ENCODE measurements at places on chromosomes 4 and X.

DNA sequence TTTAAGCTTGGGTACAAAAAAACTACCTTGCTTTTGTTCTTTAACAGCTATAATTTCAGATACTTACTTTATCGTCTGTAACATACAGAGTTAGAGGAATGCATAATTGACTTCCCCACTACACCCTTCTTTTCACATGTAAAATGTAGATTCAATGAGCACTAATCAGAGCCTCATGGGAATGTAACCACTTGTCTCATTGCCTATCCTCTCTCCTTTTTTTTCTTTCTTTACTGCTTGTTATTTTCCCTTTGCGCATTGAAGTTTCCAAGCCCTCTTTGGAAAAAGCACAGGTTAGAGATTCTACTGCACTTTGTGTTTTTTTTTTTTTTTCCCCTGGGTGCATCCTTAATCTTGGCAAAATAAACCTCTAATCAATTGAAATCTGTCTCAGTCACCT is 965.1 kb upstream of the PABPC4L start:
- DNase-seq: no peak

DNA sequence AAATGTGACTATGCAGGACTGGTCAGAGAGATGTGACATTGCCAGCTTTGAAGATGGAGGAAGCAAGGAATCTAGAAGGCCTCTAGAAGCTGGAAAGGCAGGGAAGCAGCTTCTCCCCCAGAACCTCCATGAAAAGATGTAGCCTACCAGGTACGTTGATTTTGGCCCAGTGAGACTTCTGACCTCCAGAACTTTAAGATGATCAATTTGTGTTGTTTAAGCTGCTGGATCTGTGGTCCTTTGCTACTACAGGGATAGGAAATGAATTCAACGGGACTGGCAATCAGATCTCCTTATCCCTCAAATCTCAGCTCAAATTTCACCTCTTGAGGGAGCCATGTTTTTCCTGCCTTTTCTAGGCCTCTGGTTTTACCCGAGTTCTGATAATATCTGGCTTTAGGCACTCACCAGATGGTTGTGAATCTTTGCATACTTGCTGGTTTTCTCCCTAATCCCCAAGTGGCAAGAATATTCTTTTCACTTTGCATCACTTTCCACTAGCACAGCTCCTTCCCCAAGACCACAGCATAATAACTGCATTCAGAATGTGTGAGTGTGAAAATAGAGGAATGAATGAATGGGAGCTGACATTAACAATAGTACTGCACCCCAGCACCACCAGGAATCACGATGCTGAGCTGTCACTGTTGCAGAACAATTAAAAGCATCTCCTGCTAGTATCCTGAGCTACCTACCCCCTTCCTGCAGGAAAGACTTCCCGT is 25.5 kb upstream of the TMSB4X start:
- peak; percentile 84 for DNase-seq

DNA sequence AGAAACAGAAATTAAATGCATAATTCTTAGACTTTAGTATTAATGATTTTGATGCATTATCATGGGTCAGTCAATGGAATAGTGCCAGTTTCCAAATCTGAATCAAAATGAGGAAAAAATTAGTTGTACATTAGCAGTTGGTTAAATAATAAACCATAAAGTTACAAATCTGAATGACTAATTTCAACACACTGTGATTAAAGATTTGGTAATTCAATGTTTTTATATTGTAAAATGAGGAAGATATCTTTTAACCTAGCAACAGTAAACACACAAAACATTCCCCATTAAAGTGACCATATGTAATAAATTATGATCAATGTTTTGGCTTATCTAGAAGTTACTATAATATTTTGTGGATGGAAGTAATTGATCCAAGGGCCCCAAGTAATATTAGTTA is 1.6 kb downstream of the FBXO8 start:
- no peak for DNase-seq

DNA sequence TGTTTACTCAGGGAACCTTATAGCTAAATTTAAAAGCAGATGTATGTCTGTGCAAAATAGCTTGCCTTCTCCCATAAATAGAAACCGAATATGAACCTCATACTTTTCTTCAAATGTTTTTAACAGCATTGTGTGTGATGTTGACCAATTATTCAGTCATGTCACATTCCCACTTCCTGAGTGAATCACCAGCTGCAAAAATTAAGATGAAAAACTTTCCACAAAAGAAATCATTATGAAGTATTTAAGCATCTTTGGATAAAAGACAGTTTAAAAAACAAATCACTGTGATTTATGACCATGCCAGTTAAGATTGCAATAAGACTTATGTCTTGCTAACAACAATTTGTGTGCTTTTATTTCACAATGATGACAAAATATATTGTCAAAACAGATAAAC is 220.1 kb downstream of the PDGFC start:
- peak; percentile 64 for DNase-seq

DNA sequence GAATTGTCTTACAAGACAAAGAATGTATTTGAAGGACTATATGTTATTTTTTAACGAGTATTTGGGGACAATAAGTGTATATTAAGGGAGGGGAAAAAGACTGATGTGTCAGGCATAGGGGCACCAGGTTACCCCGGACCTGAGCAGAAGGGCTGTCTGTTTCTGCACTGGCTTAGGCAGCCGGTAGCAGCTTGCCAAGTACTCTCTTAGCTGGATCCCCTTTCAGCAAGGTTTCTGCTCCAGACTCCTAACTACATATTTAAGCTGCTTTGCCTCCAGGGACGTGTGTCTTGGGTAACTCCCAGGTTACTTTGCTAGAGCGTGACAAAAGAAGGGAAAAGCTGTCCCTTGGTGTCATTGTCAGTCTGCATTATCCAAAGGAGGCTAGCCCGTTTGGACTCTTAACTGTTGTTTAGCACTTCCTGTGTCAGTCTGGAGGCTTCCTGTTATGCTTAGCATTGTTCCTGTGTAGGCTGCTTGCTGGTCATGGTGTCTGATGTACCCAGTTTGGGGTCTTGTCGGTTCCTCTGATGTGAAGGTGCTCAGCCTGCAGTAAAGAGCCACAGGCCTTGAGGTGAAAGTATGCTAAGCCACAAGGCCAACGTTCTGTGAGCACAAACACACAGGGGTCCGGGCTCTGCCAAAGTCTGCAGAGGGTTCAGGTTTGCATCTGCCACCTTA is 11.6 kb downstream of the CXCR3 start:
- no peak for DNase-seq

- peak; percentile 52 for DNase-seq
Measured at GRCh38 chr4:180449395-180449956, 1793.7 kb upstream of the TENM3 start.

DNA sequence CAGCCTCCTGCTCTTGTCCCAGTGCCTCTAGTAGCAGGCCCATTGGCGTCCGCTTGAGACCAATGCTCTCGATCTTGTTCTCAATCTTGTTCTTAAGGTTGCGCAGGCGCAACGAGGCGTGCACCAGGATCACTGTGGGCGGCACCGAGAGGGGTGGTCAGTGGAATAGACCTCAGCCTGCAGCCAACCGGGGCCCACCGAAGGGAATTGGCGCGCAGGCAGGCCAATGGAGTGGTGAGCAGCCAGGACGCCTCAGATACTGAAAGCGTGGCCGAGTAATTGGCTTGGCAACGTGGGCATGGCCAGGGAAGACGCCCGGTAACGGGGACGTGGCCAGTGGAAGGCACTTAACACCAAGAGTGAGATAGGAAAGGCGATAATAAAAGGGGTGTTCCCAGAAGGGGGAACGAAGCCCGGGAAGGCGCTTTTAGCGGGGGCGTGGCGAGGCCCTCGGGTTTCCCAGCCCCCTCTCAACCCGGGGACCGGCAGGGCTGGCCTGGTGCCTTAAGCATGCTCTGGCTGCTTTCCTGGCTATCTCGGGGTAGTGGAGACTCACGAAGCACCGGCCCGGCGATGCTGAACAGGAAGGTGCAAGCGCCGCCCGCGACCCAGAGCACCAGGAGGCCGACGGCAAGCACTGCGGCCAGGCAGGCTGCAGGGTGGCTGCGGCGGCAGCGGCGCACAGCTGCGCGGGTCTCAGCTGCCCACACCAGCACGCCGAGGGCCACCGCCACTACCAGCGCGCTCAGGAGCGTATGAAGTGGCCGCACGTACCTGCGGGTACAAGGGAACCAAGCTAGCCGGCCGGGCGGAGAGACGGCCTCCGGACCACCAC is 1.7 kb downstream of the PRAF2 start:
- peak; percentile 44 for DNase-seq

DNA sequence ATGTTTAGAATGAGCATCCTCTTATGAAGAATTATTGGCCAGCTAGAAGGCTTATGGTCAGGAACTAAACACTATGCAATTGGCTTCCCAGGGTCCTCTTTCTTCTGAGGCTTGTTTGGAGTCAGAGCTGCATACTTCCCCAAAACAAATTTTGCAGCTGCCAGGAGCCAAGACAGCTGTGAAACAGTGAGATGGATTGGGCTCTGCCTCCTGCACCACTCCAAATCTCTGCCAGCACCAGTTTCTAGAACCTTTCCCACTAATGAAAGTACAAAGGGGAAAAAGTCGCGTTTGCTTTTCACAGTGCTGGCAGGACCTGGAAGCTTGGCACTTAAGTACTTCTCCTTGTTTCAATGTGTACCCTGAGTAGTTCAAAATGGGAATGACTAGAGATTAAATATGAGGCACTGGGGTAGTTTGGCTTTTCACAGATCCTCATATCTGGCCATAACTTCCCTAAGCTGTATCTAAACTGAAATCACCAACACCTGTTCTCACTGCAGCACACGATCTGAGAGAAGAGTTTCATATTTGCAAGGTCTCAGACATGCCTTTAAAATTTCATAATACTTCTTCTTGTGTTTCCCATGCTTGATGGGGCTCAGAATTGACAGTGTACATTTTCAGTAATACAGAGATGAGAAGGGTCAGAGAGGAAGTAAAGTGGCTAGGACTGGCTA is 20.7 kb upstream of the AR start:
- no peak for DNase-seq

- DNase-seq: peak; percentile 58
Measured at GRCh38 chr4:102449751-102450352, 51.3 kb upstream of the NFKB1 start.

DNA sequence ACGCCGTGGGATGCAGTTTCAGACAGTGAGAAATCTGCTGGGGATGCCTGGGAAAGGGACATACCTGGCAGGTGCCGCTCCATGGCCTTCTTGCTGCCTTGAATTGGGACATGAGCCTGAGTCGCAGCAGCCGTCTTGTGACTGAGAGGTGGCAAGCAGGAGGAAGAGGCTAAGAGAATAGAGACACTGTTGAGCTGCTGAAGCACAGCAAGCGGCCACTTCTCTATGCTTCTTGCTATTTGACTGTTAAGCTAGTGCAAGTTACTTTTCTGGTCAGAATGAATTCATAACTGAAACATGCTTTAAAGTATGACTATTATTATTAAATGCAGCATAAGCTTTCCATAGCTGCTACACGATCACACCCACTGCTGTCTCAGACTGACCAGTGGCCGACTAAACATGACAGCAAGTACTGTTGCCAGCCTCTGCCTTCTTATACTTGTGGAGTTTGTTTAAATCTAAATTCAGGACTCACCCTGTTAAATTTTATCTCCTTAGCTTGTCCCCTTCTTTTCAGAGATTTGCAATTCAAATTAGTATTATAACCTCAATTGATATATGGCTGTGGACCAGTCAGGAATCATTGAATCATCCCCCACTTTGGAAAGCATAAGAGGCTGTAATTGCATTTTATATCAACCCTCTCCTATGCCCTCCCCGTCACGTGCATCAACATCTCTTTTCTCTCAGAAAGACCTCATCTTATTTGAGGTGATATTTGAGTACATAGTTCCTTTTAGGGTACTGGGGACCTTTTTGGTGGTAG is 24.8 kb upstream of the ACSL1 start:
- no peak for DNase-seq

DNA sequence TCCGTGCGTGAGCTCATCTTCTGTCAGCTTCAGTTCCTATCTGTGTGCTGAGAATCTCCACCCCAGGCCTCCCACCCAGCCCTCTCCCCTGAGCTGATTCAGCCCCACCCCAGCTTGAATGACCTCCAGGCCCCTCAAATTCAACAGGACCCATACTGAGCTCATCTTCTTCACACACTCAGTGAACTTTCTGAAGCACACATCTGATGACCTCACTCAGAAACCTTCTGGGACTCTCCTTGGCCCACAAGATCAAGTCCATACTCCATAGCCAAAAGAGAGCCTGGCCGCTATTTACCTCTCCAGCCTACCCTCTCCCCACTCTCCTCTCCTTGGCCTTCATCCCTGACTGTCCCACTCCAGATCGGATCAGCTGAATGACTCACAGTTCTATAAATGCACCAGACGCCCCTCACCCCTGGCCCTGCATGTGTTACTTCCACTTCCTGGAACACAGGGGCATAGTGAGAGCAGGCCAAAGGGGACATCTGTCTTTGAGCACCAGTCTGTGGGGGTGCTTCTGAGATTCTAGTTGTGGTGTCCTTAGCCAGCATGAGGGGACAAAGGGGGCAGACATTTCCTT is 62.5 kb downstream of the PJA1 start:
- no peak for DNase-seq

- no peak for DNase-seq
Measured at GRCh38 chr4:8114456-8115202, 44.0 kb downstream of the ABLIM2 start.

DNA sequence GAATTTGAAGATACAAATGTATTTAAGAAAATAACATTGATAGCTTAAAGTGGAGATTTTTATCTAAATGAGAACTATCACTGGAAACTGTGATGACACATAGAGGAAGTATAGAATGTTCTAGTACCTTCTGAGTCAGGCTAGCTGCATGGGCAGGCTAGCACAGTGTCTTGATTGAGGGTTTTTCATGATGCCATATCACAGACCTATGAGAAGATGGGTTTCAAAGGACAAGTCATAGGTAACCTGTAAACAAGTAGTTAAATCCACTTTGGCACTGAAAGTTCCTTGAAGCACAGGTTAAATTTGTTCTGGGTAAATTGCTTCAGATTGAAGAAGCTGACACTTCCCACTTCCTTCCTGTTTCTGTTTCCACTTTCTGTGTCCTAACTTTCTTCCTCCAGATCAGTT is 48.2 kb upstream of the CDKN2AIP start:
- DNase-seq: no peak

GRCh38 chr4:119038116-119038841 is 97.4 kb upstream of the MYOZ2 start:
- DNase-seq: peak; percentile 72

- DNase-seq: no peak
Measured at GRCh38 chr4:100060765-100061416, 110.8 kb upstream of the H2AZ1 start.

GRCh38 chrX:46554942-46555341 is 9.7 kb upstream of the ZNF674 start:
- DNase-seq: no peak

DNA sequence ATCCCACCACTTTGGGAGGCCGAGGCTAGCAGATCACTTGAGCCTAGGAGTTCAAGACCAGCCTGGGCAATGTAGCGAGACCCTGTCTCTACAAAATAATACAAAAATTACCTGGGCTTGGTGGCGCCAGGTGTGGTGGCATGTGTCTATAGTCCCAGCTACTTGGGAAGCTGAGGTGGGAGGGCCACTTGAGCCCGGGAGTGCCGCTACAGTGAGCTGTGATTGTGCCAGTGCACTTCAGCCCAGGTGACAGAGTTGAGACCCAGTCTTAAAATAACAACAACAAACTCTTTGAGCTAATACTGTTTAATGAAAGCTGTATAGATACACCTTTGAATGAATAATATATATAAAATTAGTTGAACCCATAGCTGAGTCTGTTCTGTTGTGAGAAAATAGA is 9.7 kb downstream of the BCORL1 start:
- DNase-seq: no peak
